ENCODE measurements at places on chromosomes 2 and 18. TPM values are rescaled to one million over a fixed set of nuclear protein-coding genes. Genes with fewer than 3 reads are reported as not detected.
A peak's percentile ranks its signal among the peaks of the same experiment; 100 is the strongest.

Gene KCTD1
- 17.1 TPM for total RNA-seq

Gene FNDC4
- 6.2 TPM for total RNA-seq

Gene CAPN14
- total RNA-seq = 0.04 TPM

Gene CGREF1
- total RNA-seq = 3.0 TPM

Gene AMER3
- not detected for total RNA-seq

Gene CCDC68
- total RNA-seq = not detected

Gene GCKR
- not detected for total RNA-seq

DNA sequence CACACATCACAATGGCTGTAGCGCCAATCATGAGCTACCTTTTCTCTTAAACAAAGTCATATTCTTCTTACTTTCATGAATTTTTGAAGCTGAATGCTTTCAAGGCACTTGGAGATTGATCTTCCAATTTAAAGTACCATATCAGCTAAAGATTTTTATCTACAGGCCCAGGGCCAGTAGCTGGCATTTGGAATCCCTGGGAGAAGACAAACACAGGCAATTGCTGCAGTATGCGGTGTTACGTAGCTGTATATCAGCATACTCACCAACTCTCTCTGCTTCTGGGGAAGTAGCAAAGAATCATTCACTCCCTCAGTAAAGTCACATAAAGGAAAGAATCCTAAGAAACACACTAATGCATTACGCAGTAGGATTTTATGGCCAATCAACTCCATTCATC lies 202.3 kb downstream of the DLGAP1 start:
- H3K27ac ChIP-seq = no peak overlapping the region
- H3K4me3 ChIP-seq = no peak overlapping the region
- no peak for DNase-seq

DNA sequence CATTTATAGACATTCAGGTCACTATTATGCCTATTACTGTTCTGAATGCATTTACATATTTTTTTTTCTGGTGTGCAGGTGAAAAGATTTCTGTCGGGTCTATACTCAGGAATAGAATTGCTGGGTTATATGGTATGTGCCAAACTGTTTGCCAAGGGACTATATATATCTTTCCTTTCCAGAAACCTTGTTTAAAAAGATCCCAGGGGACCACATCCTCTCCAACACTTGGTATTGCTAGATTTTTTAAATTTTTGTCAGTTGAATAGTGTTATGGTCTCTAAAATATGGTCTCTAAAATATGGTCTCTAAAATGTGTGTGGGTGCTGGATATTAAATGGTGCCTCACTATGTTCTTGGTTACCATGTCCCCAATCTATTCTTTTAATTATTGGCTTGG lies 131.3 kb downstream of the INSIG2 start:
- DNase-seq = no peak
- H3K36me3 ChIP-seq = no peaks in the 10 kb centered on the region
- H3K27me3 ChIP-seq = peaks cover 42% of the 10 kb centered on the region
- no peak overlapping the region for H3K4me3 ChIP-seq
- peaks cover 16% of the 10 kb centered on the region for H3K4me1 ChIP-seq
- no peak overlapping the region for H3K27ac ChIP-seq

- no peak overlapping the region for H3K27ac ChIP-seq
- no peaks in the 10 kb centered on the region for H3K4me1 ChIP-seq
- no peaks in the 10 kb centered on the region for H3K27me3 ChIP-seq
- H3K4me3 ChIP-seq = no peak overlapping the region
- H3K36me3 ChIP-seq = no peaks in the 10 kb centered on the region
Measured at GRCh38 chr2:10526281-10527000, 78.3 kb upstream of the ODC1 start.

DNA sequence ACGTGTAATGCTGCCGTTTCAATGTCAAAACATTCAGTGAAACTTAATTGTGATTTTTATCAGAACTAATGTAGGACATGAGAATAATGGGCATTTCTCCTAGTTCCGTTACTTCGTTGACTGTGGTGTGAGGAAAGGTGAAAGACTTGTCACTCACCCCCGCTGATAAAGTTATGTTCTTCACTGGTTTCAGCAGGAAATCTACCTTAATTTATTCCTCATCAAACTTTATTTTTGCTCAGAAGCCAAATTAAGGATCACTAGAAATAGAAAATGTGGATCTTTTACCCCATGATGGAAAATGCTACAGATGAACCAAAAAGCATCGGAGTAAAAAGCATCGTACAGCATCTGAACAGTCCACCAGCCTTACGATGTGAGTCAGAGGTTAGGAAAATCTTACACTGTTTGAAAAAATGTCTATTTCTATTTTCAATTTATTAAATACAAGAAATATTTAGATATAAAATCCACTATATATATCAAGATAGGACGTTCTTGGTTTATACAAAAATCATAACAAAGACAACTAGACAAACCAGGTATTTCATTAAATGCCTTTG lies 1.0 kb upstream of the ROCK1 start:
- H3K36me3 ChIP-seq = no peaks in the 10 kb centered on the region
- no peak overlapping the region for H3K27ac ChIP-seq
- H3K27me3 ChIP-seq = peaks cover 19% of the 10 kb centered on the region
- peak overlapping the region; percentile 80 for H3K4me3 ChIP-seq
- H3K4me1 ChIP-seq = peaks cover 25% of the 10 kb centered on the region

GRCh38 chr18:33576999-33577646 lies 896 bp upstream of the ASXL3 start:
- H3K4me3 ChIP-seq = peak overlapping the region; percentile 65
- peaks cover 45% of the 10 kb centered on the region for H3K27me3 ChIP-seq
- no peak overlapping the region for H3K27ac ChIP-seq
- H3K36me3 ChIP-seq = no peaks in the 10 kb centered on the region

GRCh38 chr2:270861-271260 lies 6.1 kb downstream of the ACP1 start:
- H3K36me3 ChIP-seq = no peaks in the 10 kb centered on the region
- no peak overlapping the region for H3K4me3 ChIP-seq
- H3K27ac ChIP-seq = no peak overlapping the region
- peaks cover 4% of the 10 kb centered on the region for H3K4me1 ChIP-seq

DNA sequence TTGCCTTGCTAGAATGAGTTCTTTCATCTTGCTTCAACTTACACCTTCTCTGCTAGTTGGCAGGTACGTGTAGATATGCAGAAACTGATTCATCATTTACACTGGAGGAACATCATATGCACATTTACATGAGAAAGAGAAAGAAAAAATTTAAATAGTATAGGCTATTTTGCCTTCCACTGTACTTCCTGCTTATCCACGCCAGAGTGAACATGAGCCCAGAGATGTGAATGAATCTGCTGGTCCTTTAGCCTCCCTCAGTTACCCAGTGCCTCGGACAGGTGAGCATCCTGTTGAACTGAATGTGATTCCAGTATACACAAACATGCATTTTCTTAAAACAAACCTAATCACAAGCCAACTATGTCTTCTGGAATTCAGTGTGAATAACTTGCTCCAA lies 83.6 kb downstream of the SESTD1 start:
- DNase-seq = no peak
- peaks cover 37% of the 10 kb centered on the region for H3K4me1 ChIP-seq
- H3K4me3 ChIP-seq = no peak overlapping the region
- H3K27ac ChIP-seq = peak overlapping the region; percentile 30
- H3K27me3 ChIP-seq = no peaks in the 10 kb centered on the region

GRCh38 chr2:238160206-238161129 lies 1.7 kb downstream of the ERFE start:
- no peak overlapping the region for H3K27ac ChIP-seq
- H3K4me3 ChIP-seq = no peak overlapping the region
- no peaks in the 10 kb centered on the region for H3K36me3 ChIP-seq

GRCh38 chr2:237060534-237061312 lies 25.0 kb upstream of the COPS8 start:
- peaks cover 19% of the 10 kb centered on the region for H3K4me1 ChIP-seq
- no peak overlapping the region for H3K27ac ChIP-seq
- H3K36me3 ChIP-seq = no peaks in the 10 kb centered on the region
- peak; percentile 82 for DNase-seq
- H3K4me3 ChIP-seq = no peak overlapping the region
- no peaks in the 10 kb centered on the region for H3K27me3 ChIP-seq

DNA sequence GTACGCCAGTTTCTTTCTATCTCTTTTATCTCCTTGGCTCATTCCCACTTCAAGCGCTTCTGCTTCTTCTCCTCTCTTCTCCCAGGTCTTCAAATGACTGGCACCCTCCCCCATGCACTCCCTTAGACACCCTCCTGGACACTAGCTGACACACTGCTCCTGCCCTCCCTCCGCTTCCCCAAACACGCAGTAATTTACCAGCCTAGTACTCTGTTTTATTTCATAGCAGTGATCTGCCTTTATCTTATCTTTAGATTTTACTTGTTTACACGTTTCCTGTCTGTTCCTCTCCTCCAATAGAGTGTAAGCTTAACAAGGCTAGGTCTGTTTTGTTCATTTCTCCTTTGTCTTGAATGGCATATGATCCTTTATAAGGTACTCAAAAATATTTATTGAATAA lies 93.9 kb downstream of the SCN3A start:
- H3K4me1 ChIP-seq = no peaks in the 10 kb centered on the region
- no peak for DNase-seq
- H3K4me3 ChIP-seq = no peak overlapping the region
- no peaks in the 10 kb centered on the region for H3K36me3 ChIP-seq
- H3K27me3 ChIP-seq = no peaks in the 10 kb centered on the region

GRCh38 chr2:232776435-232776834 lies at the start of gene KCNJ13:
TSS of gene KCNJ13 (minus strand) at chr2:232776565. CDS start at chr2:232771362, 5,203 bp downstream.
- peaks cover 41% of the 10 kb centered on the region for H3K4me1 ChIP-seq
- peak within 1 kb of the TSS; percentile 89 for H3K27ac ChIP-seq
- no peaks in the 10 kb centered on the region for H3K27me3 ChIP-seq
- DNase-seq = peak; percentile 90

- H3K36me3 ChIP-seq = no peaks in the 10 kb centered on the region
- DNase-seq = no peak
- peaks cover 49% of the 10 kb centered on the region for H3K27me3 ChIP-seq
- no peak overlapping the region for H3K27ac ChIP-seq
- peak overlapping the region; percentile 49 for H3K4me3 ChIP-seq
Measured at GRCh38 chr2:109032229-109032820, 43.3 kb upstream of the EDAR start.

DNA sequence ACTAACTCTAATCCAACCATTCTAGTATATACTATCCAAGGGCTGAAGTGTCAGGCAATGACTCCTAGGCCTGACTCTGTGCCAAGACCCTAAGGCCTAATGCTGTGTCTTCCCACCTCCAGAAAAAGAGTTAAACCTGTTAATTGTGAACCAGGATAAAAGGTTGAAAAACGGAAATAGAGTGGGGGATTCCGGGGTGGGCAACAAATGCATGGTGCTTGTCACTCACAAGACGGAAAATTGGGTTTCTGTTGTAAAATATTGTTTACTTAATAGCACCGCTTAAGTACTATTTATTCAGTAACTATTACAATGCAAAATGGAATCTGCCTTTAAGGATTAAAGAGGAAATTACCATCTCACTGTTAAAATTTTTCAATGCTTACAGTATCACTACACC lies 3.2 kb downstream of the STK17B start:
- no peak overlapping the region for H3K4me3 ChIP-seq
- no peak overlapping the region for H3K27ac ChIP-seq
- peaks cover 19% of the 10 kb centered on the region for H3K27me3 ChIP-seq
- peaks cover 43% of the 10 kb centered on the region for H3K4me1 ChIP-seq

DNA sequence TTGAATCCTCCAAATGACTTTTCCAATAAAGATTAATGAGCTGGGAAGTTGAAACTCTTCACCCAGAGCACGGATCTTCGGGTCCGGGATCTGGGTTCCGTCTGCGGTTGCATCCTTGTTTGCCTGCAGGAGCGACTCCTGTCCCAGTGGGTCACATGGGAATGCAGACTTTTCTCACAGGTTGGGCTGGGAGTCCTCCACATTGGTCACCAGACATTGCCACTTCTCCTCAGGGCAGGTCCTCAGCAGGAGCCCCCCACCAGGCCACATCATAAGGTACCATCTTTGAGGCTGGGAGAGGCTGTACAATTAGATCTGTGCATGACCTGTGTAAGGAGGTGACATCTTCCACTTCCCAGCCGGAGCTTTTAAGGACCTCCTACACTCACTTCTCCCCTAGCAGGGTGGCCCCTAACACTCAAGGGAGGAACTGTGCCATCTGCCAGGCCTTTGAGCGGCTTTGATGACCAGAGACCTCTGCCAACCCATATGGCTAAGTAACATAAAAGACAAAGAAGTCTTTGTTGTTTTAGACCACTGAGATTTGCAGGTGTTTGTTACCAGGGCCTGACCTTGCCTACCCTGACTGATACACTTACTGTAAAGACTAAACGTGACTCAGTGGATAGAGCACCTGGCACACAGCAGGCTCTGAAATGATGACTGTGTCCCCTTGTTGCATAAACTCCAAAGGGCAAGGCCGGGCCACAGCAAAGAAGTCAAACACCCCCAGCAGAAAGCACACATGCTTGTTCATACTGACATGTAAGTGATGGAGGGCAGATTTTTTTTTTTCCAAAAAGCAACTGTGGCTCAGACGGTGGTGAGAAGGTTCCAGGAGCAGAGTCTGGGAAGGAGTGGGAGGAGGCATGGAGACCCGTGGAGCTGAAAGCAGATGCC lies 7.9 kb upstream of the TEX51 start:
- H3K4me1 ChIP-seq = no peaks in the 10 kb centered on the region
- DNase-seq = no peak
- H3K36me3 ChIP-seq = no peaks in the 10 kb centered on the region
- no peak overlapping the region for H3K4me3 ChIP-seq

GRCh38 chr2:216971593-216971992 lies 111.7 kb upstream of the TNP1 start:
- no peaks in the 10 kb centered on the region for H3K27me3 ChIP-seq
- H3K27ac ChIP-seq = no peak overlapping the region
- H3K4me1 ChIP-seq = no peaks in the 10 kb centered on the region
- no peaks in the 10 kb centered on the region for H3K36me3 ChIP-seq
- H3K4me3 ChIP-seq = no peak overlapping the region

GRCh38 chr2:78707776-78708386 lies 317.6 kb upstream of the REG3G start:
- no peaks in the 10 kb centered on the region for H3K4me1 ChIP-seq
- H3K4me3 ChIP-seq = no peak overlapping the region
- H3K27me3 ChIP-seq = no peaks in the 10 kb centered on the region
- H3K36me3 ChIP-seq = no peaks in the 10 kb centered on the region
- DNase-seq = no peak

- no peaks in the 10 kb centered on the region for H3K36me3 ChIP-seq
- H3K4me1 ChIP-seq = peaks cover 9% of the 10 kb centered on the region
- H3K27ac ChIP-seq = no peak overlapping the region
- DNase-seq = no peak
- H3K27me3 ChIP-seq = no peaks in the 10 kb centered on the region
Measured at GRCh38 chr18:55289775-55290174, 298.2 kb downstream of the TCF4 start.
